H7 (cell line): ENCODE measurements at places on chromosomes 11 and 22.

DNA sequence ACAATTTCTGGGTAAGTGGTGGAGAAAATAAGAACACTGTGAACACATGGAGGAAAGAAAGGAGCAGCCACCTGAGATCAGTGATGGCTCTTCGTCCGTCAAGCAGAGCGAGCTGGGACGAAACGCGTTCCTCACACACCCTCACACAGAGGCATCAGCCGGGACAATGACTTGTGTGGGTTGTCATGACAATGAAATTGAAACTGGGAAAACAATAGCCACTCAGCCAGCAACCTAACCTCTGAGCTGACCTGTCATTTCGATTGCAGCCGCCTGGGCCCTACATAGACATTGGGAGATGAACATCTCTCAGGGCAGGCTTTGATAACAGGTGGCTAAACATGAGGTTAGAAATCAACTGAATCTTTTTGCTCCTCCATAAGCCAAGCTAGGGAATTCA is 51.3 kb downstream of the TRIM29 start:
- DNase-seq = no peak

DNA sequence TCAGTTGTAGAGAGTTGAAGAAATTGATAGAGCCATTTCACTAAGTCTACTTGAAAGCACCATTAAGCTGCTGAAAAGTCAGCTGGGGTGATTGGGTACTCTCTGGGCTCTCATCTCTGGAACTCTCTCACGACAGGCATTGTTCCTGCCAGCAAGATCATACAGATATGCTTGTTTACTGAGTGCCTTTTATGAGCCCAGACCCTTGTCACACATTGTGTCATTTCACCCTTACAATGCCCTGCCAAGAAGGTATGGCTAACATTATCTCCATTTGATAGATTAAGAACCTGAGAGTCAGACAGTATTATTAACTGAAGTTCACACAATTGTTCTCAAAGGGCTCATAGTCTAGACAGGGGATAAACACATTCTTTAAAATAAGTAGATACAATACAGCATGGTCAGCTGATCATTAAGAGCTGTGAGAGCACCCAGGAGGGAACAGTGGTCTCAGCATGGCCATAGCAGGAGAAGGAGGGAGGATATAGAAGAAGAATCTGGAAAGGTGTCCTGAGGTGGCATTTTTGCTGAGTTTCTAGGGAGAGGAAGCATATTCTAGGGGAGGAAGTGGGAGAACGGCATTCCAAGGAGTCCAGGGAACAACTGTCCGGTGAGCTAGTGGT is 580.5 kb downstream of the INSC start:
- DNase-seq = no peak

GRCh38 chr11:14300661-14301304 is 58.2 kb downstream of the RRAS2 start:
- DNase-seq = peak; percentile 39

DNA sequence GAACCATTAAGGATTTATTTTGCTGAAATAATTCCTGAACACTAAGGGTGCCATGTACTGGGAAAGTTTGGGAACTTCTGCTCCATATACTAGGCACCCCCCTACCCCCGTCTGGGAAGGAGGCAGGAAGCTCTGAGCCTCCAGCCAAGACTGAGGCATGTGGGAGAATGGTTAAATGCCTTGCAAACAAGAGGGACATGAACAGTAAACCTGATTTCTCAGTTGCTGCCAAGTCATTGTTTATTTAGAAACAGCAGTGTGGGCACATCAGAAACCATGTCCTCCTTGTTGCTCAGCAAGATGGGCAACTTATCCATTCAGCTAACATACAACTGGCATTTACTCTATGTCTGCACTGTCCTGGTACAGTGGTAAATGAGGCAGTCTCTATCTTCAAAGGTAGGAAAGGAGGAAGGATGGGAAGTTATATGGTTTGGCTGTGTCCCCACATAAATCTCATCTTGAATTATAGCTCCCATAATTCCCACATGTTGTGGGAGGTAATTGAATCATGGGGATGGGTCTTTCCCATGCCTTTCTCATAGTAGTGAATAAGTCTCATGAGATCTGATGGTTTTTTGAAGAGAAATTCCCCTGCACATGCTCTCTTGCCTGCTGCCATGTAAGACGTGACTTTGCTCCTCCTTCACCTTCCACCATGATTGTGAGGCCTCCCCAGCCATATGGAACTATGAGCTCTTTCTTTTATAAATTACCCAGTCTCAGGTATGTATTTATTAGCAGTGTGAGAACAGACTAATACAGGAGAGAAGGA is 459.1 kb downstream of the MIAT start:
- DNase-seq = no peak

DNA sequence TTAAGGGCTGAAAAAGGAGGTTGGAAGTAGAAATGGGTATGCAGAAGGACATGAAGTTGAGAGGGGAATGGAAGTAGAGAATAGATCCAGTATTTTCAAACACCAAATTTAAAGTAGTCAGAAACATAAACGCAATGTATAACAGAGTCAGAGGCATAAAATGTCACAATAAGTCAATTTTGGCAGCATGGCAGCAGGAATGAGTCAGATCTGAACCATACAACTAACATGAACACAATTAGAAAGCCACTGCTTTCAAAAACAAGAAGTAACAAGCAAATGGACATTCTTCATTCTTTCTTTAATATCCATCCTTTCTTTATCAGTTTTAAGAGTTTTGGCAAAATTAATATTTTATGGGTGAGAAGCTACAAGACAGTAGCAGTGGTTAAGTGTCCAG is 2.5 kb downstream of the CHORDC1 start:
- DNase-seq = no peak

DNA sequence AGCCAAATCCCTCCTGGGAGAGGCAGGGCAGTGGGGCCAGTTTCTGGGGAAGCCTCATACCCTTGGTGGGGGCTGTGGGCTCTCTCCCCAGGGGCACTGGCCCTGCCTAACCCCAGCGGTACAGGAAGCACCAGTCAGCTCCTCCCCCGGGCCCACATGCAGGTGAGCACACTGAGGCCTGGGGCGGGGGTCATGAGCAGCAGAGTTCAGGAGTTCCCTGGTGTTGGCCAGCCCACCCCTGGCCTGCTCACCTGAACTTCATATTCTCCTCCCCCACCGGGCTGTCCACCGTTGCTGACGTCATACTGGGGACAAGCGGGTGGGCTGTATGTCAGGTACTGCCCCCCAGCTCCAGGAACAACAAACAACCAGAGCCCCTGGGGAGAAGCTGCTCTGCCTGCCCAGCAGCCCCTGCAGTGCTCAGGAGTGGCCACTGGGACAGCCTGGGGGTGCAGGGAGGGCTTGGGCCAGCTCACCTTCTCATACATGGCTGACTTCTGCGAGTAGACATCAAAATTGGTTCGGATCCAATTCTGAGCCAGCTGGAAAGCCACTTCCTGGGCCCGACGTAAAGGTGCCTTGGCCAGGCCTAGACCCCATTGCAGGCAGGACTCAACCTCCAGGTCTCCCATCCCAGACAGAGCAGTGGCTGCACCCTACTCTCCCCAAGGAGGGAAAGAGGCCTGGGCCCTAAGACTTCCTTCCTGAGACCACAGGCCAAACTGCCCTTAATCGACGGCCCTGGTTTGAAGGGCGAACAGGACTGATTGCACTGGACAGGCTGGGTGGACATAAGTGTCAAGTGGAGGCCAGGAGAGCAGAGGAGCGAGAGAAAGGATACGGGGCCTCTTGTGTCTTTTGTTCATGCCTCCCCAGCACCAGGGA is 20.8 kb downstream of the TREH start:
- DNase-seq = peak; percentile 71

GRCh38 chr11:95545116-95545875 is 244.3 kb downstream of the FAM76B start:
- DNase-seq = no peak

GRCh38 chr11:102971766-102972165 is 16.2 kb upstream of the MMP13 start:
- no peak for DNase-seq

GRCh38 chr11:130561441-130561881 is 113.0 kb downstream of the ADAMTS15 start:
- no peak for DNase-seq

DNA sequence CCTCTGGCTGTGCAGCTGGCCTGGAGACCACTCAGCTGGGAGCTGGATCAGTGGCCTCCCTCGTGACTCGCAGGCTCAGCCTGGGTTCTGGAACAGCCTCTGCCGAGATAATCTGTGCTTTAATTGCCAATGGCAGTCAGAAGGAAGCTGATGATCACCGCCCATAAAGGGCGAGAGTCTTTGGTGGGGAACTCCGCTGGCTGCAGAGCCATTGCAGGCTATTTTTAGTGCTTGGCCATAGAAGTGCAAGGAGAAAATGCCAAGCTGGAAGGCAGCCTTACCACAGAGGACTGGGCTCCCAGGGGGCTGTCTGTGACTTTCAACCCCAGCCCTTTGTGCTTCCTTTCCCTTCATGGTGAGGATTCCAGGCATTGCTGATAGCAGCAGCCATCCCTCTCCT is 62.2 kb upstream of the TENM4 start:
- no peak for DNase-seq

- no peak for DNase-seq
These were observed 205.9 kb downstream of the CTTN start for GRCh38 chr11:70604221-70604620.

GRCh38 chr11:57585301-57585700 is 12.2 kb upstream of the SERPING1 start:
- DNase-seq = no peak

GRCh38 chr11:96001037-96001436 is 77.1 kb upstream of the MTMR2 start:
- DNase-seq = no peak

- no peak for DNase-seq
These were observed 11.0 kb downstream of the JAML start for GRCh38 chr11:118213781-118214180.

DNA sequence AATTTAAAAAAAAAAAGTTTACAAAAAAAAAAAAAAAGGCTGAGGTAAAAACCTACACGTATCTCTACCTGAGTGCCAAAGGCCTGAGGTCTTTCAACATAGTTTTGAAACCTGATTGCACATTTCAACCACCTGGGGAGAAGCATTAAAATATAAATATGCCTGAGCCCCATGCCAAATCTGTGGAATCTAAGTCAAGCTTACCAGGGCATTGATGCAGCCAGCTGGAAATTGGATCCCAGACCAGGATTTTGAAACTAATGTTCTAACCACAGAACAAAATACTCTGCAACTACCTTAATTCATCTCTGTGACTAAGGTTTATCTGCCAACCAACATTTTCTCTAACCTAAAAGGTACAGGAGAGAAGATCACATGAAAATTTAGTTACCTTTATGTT is 38.8 kb upstream of the CHRNA10 start:
- DNase-seq = no peak

DNA sequence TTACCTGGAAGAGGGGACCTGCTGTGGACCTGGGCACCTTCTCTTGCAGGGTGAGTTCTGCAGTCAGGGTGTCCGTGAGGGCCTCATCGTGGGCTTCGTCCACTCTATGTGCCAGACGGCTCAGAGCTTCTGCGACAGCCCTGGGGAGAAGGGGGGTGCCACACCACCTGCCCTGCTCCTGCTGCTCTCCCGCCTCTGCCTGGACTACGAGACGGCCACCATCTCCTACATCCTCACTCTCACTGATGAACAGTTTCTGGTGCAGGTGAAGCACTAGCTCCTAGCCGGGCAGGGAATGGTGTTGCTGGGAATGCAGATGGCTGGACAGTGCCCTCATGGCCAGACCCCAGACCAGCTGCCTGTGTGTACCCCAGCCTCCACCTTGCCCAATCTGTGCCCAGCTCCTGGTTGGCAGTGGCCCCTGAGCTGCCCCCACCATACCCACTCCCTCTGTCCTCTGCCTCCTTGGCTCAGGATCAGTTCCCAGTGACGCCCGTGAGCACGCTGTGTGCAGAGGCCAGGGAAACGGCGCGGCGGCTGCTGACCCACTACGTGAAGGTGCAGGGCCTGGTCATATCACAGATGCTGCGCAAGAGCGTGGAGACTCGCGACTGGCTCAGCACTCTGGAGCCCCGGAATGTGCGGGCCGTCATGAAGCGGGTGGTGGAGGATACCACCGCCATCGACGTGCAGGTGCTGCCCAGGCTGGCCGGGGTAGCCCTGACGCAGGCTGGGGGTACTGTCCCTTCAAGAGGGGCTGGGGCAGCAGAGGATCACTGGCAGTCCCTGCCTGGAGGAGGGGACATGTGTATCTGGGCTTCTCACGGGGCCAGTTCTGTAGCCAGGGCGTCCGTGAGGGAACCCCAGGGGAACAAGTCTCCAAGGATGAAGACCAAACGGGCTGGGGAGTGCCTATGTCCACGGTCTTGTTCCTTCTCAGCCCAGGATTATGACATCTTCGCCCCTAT is 2.2 kb upstream of the TM7SF2 start:
- DNase-seq = peak; percentile 51

- no peak for DNase-seq
These were observed 1.3 kb downstream of the TBRG1 start for GRCh38 chr11:124623861-124624525.

DNA sequence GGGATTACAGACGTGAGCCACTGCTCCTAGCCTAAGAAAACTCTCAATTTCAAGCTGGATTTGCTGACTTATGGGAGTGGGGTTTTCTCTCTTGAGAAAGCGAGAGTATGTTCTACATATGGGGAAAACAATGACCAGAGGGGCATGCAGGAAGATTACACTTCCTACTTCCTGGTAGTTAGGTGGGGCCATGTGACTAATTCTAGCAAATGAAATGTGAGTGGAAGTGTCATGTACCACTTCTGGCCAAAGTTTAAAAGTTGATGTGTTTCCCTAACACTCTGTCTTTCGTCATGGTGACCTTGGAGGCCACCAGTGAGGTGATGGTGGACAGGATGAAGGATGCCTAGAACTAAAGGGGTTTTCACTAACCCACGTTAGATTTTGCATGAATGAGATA is 50.5 kb downstream of the PARVG start:
- DNase-seq = no peak

- no peak for DNase-seq
These were observed 25.4 kb downstream of the PATL1 start for GRCh38 chr11:59643390-59643789.

GRCh38 chr11:134261626-134262488 is 8.5 kb downstream of the ACAD8 start:
- peak; percentile 86 for DNase-seq

GRCh38 chr11:35814081-35814695 is 129.7 kb upstream of the LDLRAD3 start:
- no peak for DNase-seq

DNA sequence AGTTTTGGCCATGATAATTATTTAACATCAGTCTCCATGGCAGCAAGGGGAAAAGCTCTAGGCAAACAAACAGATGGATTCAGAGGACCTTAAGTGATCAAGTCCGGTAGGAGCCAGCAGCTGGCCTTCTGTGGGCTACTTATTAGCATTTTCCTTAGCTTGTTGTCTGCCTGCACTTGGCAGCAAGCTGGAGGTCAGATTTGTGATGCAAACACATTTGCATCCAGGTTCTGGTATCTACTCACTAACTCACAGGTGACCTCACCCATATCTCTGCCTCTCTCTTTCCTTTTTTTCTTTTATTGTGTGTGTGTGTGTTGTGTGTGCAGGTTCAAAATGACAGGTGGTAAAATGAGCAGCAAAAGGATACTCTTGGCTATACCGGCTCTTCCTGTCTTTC is 32.3 kb downstream of the ARHGAP42 start:
- DNase-seq = peak; percentile 29

DNA sequence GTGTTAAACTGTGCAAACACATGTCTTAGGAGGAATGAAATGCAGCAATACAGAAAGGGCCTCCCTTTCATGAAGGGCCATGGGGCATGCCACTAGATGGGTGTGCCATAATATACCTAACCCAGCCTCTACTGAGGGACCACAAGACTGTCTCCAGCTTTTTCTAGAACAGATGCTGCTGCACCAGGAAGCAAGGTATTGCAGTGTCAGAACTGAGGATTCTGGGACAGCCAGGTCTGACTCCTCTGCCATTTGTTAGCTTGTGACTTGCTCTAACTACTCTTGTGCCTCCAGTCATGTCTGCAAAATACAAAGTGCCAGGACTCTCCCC is 53.2 kb downstream of the HIRA start:
- no peak for DNase-seq

- no peak for DNase-seq
These were observed 1.8 kb upstream of the MUC15 start for GRCh38 chr11:26573896-26574295.
